ENCODE measurements at places on chromosomes 1 and 21.

GRCh38 chr1:27727126-27727525 lies 1.4 kb downstream of the FAM76A start:
- peak; percentile 34 for DNase-seq

DNA sequence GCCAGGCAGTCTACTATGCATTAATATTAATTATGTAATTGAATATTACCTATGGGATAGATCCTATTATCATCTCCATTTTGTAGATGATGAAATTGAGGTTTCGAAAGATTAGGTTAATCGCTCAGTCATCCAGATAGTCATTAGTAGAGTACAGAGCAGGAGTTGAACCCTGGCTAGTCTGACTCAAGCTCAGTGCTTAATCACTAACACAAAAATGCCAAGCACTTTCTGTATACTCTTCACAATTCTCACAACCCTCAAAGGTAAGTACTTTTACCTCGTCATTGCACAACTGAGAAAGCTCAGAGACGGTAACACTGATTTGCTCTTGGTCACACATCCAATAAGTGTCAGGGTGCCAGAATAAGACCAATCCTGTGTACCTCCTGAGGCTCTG lies 280.2 kb upstream of the PLXNA2 start:
- no peak for DNase-seq

- DNase-seq, result peak; percentile 2
Observed at GRCh38 chr1:98749152-98749756, 87.7 kb downstream of the SNX7 start.

DNA sequence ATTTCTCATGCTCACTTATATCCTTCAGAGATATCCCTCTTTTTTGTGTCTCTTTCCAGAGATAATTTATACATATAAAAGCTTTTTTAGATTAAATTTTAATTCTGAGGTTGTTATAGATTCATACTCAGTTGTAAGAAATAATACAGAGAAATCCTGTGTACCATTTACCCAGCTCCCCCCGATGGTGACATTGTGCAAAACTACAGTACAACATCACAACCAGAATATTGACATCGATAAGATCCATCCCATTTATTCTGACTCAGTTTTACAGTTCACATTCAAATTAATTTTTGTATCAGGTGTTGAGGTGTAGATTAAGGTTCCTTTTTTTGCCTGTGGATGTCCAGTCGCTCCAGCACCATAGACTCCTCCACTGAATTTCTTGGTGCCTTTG lies 14.3 kb downstream of the DMRTB1 start:
- DNase-seq, result no peak

- peak; percentile 28 for DNase-seq
Observed at GRCh38 chr1:56877973-56878372, 23.4 kb downstream of the C8A start.

DNA sequence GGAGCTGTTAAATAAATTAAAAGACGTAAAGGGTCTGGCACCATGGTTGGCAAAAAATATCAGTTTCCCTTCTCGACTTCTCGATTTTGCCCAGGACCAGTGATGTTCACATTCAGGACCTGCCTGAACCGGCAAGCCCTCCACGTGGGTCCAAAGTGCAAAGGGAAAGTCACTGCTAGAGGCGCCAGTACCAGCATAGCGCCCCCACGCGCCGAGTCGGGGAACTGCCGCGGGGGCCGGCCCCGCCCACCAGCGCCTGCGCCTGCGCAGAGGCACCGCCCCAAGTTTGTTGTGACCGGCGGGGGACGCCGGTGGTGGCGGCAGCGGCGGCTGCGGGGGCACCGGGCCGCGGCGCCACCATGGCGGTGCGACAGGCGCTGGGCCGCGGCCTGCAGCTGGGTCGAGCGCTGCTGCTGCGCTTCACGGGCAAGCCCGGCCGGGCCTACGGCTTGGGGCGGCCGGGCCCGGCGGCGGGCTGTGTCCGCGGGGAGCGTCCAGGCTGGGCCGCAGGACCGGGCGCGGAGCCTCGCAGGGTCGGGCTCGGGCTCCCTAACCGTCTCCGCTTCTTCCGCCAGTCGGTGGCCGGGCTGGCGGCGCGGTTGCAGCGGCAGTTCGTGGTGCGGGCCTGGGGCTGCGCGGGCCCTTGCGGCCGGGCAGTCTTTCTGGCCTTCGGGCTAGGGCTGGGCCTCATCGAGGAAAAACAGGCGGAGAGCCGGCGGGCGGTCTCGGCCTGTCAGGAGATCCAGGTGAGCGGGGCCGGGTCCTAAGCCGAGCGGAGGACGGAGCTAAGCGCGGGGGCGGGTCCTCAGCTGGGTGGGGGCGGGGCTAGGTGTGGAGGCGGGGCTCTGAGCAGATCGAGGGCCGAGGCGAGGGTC lies at the start of gene PINK1:
TSS of gene PINK1 (plus strand) at position 269 of the 875 bp plus-strand sequence. CDS start at position 360, 91 bp downstream.
- peak; percentile 59 for DNase-seq

- no peak for DNase-seq
Observed at GRCh38 chr21:46211786-46212720, 16.5 kb downstream of the LSS start.

DNA sequence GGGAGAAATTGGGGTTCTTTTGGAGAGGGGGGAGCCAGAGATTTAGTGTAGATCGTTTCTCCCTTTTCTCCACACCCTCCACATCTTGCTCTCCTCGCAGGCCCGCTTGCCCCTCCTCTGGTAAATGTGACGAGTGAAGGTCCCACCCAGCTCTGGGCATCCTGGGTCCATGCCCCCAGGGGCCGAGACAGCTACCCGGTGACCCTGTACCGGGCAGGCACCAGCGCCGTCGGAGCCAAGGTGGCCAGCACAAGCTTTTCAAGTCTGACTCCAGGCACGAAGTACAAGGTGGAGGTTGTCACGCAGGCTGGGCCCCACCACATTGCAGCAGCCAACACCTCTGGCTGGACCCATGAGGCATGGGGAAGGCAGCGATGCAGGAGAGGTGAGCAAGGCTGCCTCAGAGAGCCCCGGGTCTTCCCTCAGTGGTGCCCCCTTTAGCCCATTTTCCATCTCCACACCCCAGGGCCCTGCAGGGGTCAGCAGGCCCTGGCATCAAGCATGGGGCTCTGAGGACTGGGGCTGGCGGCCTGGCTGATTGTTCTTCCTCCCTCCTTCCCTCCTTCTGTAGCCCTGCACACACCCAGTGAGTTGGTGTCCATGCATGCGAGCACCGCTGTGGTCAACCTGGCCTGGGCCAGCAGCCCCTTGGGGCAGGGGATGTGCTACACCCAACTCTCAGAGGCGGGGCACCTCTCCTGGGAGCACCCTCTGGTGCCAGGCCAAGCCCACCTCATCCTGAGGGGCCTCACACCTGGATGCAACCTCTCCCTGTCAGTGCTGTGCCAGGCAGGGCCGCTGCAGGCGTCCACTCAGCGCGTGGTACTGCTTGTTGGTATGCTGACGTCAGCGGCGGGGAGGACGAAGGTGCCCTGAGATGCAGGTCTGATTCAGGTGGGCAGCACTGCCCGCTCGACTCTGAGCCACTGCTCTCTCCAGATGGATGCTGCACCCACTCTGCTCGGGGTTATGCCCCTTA lies 16.4 kb upstream of the LGR6 start:
- DNase-seq, result no peak

GRCh38 chr1:35599411-35599810 lies 26.3 kb downstream of the TFAP2E start:
- no peak for DNase-seq

GRCh38 chr1:111742938-111743549 lies 3.8 kb upstream of the INKA2 start:
- peak; percentile 48 for DNase-seq

- DNase-seq, result peak; percentile 94
Observed at GRCh38 chr1:21926814-21927532, 10.1 kb downstream of the HSPG2 start.

GRCh38 chr1:32241001-32241763 lies 5.8 kb upstream of the FAM167B start:
- peak; percentile 32 for DNase-seq

DNA sequence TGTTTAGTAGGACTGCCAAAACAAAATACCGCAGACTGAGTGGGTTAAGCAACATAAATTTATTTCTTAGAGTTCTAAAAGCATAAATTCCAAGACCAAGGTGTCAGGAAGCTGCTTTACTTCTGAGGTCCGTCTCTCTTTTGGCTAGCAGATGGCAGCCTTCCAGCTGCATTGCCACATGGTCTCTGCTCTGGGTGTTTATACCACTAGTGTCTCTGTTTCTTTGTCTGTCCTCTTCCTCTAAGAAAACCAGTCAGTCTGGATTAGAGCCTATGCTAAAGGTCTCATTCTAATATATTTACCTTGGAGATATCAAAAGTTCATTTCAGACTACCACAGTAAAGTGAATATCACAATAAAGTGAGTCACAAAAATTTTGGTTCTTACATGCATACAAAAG lies 519.8 kb downstream of the COL11A1 start:
- no peak for DNase-seq

- DNase-seq, result no peak
Observed at GRCh38 chr1:52119301-52120079, 22.4 kb upstream of the ZFYVE9 start.

DNA sequence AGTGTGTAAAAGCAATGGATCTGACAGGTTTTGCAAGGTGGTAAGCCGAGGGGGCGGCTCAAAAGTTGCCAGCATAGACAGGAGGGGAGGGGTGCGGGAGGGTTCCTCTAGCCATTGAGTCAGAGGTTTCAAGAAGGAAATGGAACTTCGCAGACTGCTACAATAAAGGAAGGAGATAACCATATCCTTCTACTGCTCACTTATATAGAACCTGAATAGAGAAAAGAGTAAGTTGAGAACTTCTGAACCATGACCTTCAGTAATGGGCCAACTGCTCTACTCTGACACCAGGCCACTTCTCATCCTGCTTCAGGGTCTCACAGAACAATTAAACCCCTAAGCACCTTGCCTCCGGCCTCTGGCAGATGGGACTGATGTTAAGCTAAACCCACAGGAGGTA lies 26.3 kb upstream of the BCAR3 start:
- DNase-seq, result no peak

- DNase-seq, result no peak
Observed at GRCh38 chr1:7670334-7671145, 100.6 kb upstream of the VAMP3 start.

- no peak for DNase-seq
Observed at GRCh38 chr1:31848381-31848897, 32.6 kb upstream of the SPOCD1 start.

DNA sequence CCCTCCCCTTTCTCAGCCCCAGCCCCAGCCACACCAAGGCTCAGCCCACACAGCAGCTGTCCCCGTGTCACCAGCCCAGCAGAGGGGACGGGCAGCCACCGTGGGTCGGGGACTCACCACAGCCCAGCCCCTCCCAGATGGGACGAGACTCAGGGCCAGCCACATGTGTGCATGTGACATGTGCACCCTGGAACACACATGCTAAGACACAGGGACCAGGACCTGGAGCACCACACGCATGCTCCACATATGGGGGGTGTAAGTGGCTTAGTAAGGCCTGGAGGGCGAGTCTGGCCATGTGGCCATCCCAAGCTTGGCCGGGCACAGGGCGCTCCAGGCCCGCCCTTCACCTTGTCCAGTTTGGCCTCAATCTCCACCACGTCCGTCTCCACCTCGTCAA lies 4.0 kb downstream of the ACAP3 start:
- no peak for DNase-seq

DNA sequence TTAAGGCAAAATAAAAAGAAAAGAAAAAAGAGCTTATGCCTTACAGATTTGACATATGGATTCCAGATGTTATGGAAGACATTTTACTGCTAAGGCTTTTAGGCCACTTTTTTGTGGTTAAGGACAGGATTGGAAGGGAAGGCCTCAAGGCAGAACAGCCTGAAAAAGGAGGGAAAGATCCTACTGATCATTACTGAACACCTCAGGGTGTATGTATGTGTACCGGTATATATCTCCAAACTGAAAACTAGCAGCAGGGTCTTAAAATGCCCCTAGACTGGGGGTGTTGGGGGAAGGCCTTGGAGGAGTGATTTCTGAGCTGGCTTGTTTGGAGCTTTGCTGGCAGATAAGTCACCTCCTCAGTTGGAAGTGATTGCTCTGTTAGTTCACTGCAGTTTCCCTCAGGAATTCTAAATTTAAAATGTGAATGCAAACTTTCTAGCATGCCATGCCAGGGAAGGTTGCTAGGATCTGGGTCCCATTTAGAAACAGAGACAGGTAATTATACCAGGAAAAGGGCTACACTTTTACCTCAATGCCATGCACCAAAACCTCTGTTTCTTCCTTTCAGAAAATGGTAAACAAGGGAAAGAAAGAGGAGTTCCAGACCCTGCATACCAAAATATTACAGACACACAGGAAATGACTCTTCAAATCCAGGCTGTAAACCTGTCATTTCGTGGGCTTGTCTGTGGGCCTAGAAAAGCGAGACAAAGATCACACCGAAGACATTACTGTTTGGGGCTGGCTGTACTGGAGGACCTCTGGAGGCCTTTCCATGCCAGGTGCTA lies 15.0 kb downstream of the C1orf52 start:
- peak; percentile 78 for DNase-seq

DNA sequence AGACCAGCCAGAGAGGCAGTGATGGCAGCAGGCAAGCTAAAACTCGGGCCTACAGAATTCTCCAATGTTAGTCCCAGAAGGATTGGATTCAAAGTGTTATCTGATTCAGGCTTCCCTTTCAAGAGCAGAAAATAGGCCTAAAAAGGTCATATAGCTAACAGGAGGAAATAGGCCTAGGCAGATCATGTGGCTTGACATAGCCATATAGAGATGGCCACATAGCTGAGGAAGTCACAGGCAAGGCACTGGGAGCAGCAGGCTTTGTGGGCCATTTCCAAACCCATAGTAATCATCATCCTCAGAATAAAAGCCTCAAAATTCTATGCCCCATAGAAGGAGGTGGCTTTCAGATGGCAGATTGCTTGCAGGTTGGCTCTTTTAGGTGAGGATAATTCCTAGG lies 29.0 kb upstream of the LMO4 start:
- no peak for DNase-seq
